Chondrocyte (in vitro differentiated cells): ENCODE measurements at places on chromosomes 6 and 20. TPM values are rescaled to one million over a fixed set of nuclear protein-coding genes. Genes with fewer than 3 reads are reported as not detected.

- no peak for DNase-seq
These were observed 98.9 kb downstream of the FAM120B start for GRCh38 chr6:170405311-170405975.

DEFB132 gene
- total RNA-seq, result not detected in 3 replicates

GRCh38 chr6:137488150-137489045, 5.8 kb downstream of the OLIG3 start:
- no peak for DNase-seq

- no peak for DNase-seq
These were observed 18.3 kb downstream of the ENPP3 start for GRCh38 chr6:131655387-131655786.

DNA sequence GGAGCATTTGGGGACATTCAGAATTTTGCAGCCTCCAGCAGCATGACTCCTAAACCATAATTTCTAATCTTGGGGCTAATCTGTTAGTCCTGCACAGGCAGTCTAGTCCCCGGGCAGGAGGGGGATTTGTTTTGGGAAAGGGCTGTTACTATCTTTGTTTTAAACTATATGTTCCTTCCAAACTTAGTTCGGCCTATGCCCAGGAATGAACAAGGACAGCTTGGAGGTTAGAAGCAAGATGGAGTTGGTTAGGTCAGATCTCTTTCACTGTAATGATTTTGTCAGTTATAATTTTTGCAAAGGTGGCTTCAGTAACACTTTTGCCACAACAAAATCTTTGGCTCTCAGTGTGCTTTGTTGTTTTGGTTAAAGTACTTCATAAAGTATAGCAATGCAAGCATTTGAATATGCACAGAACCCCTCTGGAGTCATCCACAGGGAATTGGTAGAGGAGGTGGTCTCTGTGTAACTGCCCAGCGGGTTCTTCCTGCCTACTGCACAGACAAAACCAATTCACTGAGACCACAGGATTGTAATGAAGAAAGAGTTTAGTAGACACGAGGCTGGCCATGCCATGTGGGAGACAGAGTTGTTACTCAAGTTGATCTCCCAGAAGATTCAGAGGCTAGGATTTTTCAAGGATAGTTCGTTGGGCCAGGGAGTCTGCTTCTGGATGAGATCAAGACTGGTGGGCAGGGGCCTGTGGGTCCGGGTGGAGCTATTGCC, 224.1 kb upstream of the MYLIP start:
- DNase-seq, result no peak

- no peak for DNase-seq
These were observed 91.1 kb upstream of the PMEPA1 start for GRCh38 chr20:57800791-57801430.

DNA sequence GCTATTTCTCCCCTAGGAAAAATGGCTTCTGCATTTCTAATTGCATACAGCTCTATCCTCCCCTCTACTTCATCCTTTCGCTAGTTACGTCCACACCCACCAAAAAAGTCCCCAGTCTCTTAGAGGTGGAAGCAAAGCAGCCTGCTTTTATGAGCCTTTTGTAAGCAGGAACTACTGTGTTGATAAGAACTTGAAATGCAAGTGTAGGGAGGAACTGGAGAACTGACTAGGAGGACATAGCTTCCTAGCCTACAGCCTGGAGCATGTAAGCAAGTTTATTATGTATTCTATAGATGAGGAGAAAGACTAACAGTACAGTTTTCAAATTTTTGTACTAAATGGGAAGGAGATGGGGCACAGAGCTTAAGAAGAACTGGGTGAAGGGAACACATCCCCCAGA, 10.3 kb downstream of the ARHGAP18 start:
- no peak for DNase-seq

RSPH9 gene
- 0.22 to 0.38 TPM (median 0.22 TPM) in 3 replicates for total RNA-seq

RNF39 gene
- total RNA-seq, result not detected in 3 replicates

DNA sequence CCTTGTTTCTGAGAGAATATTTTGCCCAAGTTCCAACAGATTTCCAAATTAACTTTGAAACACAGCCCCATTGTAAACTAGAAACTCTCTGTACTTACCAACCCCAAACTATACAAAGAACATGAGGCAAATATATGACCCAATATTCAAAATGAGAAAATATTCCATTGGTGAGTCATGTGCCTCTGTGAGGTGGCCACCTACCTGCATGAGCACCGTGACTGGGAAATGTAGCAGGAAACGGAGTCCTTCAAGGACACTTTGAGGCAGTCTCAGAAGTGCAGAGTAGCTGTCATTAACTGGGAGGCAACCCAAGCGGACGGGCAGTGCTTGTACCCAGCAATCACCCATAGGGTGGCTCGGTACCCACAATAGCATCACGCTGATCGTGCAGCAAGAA, 335.5 kb upstream of the NOX3 start:
- DNase-seq, result no peak

ADTRP gene
- total RNA-seq, result 0.35 to 1.3 TPM (median 0.77 TPM) in 3 replicates

PPP1R14C gene
- 1.5 to 3.4 TPM (median 3.3 TPM) in 3 replicates for total RNA-seq

GRCh38 chr20:3164763-3165410, 5.2 kb upstream of the FASTKD5 start:
- DNase-seq, result no peak

GRCh38 chr6:10589429-10589727, 68.2 kb downstream of the GCNT2 start:
- DNase-seq, result no peak

TRERF1 gene
- 1.8 to 3.3 TPM (median 2.4 TPM) in 3 replicates for total RNA-seq

GRCh38 chr6:84508981-84509380, 255.4 kb downstream of the TBX18 start:
- no peak for DNase-seq

TBC1D20 gene
- 56.2 to 64.7 TPM (median 64.0 TPM) in 3 replicates for total RNA-seq

- DNase-seq, result no peak
These were observed 412.1 kb downstream of the QKI start for GRCh38 chr6:163826629-163827028.

DNA sequence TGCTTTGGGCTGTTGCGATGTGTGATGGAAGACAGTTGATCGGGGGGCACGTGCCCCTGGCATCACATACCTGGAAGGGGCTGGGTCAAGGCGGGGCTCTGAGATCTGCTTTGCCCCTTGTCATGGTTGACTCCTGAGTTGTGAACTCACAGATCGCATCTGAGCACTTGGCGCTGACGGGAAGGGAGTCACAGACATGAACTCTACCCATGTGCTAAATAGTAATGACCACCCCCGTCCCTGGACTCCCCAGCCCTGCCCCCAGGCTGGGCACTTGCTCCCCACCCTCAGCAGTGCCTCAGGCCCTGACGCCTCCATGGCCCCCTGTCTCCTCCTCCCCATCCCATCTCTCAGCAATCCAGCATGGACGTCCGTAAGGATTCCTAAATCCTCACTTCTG, 107.0 kb downstream of the SYNDIG1 start:
- no peak for DNase-seq

DNA sequence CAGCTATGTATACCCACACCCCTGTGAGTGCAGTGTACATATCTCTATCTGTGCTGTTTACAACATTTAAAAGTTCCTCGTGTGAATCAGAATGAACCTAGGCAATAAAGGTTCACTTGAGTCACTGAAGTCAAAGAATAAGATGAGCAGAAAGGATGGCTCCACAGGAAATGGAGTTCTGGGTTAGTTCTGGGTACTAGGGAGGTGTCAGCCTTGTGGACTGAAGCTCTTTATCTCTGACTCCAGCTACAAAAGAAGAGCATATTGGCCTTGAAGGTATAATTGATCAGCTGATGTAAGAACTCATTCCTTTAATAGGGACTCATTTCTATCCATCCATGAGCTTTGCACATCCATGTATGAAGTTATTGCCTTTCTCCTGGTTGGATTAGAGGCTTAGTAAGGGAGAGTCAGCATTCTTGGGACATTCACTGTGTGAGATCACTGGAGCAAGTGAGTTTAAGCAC, 73.9 kb upstream of the BACH2 start:
- DNase-seq, result no peak

DNA sequence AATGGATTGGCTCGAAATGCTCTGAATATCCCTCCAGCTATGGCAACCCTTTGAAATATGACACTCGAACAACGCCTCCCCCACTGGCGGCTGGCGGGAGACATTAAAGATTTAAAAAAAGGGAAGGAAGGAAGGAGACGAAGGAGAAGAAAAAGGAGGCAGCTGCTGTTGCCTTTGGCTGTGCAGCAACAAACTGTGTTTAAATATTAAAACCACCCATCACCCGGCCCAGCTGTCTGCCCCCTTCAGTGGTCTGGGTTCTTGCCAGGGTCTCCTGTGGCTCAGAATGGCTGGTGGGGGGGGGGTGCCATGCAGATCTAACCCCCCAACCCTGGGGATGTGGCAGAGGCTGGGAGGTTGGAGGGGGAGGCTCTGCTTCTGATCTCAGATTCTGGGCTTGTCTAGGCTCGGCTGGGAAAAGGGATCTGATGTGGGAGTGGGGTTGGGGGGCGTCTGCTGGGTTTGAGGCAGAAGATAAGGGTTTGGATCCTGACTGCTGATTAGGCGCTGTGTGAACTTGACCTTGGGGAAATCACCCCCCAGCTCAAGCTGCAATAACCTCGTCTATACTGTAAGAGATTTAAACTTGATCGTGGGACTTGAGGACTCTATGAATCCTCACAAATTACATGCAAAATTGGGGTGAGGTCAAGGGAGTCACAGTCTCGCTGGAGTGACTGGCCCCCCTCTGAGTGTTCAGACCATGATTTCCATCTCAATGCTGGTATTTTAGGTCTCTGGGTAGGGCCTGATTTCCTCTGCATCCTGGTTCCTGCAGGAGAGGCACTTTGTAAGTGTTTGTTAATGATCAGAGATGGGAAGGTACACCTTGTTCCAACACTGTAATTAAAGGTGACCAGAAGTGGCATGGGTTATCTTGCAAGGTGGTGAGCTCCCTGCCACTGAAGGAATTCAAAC, 40.3 kb upstream of the BLCAP start:
- no peak for DNase-seq

APOM gene
- 0.85 to 1.2 TPM in 2 of 3 replicates, not detected in the other for total RNA-seq

ZBP1 gene
- not detected in 3 replicates for total RNA-seq

DNA sequence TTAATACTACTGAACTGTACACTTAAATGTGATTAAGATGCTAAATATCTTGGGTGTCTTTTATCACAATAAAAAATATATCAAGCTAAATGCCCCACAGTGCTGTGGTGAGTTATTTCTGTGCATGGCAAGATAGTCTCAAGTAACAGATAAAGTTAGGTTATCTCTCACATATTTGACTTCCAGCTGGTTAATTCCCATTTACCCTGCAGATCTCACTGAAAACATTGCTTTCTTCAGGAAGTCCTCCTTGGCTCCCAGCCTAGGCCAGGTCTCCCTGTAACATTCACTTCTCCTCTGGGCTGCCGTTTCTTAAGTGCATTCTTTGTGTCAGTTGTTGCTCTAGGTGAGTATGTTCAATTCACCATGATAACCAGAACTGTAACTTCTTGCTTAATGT, 59.1 kb downstream of the SLC22A1 start:
- no peak for DNase-seq

GRCh38 chr6:47016261-47016660, 25.9 kb downstream of the ADGRF1 start:
- no peak for DNase-seq

DNA sequence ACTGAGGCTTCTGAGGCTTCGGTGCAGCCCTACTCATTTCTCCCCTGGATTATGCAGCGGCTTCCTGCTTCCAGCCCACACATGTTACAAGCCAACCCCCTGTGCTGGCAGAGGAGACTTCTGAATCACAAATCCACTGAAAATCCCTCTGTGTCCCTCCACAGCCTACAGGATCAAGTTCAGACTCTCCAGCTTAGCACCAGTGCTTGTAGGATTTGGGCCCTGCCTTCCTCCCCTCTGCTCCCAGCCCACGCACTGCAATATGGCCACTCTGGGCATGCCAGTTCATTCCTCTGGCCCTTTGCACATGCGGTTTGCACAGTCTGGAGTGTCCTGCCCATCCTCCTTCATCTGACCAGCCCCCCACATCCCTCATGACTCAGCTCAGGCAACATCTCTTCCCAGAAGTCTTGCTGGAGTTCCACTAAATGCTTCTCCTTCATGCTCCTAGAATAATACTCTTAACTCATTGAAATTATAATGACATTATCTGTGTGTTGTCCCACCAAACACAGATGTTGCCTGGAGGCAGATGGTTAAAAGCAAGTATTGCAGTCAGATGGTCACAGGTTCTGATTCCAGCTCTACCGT, 15.9 kb upstream of the MDGA1 start:
- DNase-seq, result no peak

TGM3 gene
- not detected in 3 replicates for total RNA-seq

GRCh38 chr20:39532205-39532604, 570.1 kb downstream of the DHX35 start:
- no peak for DNase-seq

PPP1R3G gene
- total RNA-seq, result 0.56 to 2.6 TPM (median 2.2 TPM) in 3 replicates

CRISP3 gene
- not detected in 3 replicates for total RNA-seq

GPSM3 gene
- 3.6 to 5.6 TPM (median 5.4 TPM) in 3 replicates for total RNA-seq

DNA sequence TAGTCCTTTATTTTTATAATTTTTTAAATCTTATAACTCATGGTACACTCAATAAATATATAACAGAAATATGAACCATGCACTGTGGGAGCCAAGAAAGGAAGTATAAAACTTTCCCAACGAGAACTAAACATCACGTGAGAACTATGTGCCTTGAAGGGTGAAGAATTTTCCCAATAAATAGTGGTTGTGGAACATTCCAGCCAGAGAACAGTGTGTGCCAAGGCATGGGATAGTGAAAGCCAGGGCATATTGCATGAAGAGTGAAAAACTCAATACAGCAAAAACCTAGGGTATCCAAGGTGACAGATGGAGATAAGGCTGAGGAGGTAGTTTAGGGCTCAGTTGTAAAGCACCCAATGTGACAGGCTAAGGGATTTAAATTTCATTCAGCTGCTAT, 86.1 kb downstream of the SIM1 start:
- no peak for DNase-seq

- DNase-seq, result no peak
These were observed 82.6 kb downstream of the THBS2 start for GRCh38 chr6:169171016-169171415.

CYP24A1 gene
- total RNA-seq, result not detected in 3 replicates

DNA sequence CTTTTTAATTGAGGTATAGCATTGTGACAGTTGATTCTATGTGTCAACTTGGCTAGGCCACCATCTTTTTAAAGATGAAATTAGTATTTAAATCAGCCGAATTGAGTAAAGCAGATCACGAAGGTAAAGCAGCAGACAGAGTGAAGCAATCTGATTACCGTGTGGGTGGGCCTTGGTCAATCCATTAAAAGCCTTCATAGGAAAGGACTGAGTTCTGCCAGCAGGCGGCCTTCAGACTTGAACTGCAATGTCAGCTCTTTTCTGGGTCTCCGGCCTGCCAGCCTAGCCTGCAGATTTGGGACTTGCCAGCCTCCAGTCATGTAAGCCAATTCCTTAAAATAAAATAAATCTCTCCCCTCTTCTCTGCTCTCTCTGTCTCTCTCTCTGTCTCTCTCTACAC, 22.4 kb upstream of the TGM2 start:
- no peak for DNase-seq

- no peak for DNase-seq
These were observed 5.2 kb downstream of the SYTL3 start for GRCh38 chr6:158654960-158655489.

EFHC1 gene
- 9.6 to 18.7 TPM (median 11.3 TPM) in 3 replicates for total RNA-seq
